Non-pigmented ciliary epithelial cell (primary cell): ENCODE measurements at places on chromosomes 2 and 18.
A peak's percentile ranks its signal among the peaks of the same experiment; 100 is the strongest.

- DNase-seq, result no peak
Measured at GRCh38 chr2:228648541-228648940, 467.1 kb upstream of the SPHKAP start.

GRCh38 chr2:25829377-25829704 is 48.9 kb downstream of the ASXL2 start:
- DNase-seq, result no peak

GRCh38 chr18:50312296-50313030 is 25.0 kb upstream of the CXXC1 start:
- no peak for DNase-seq

GRCh38 chr2:189328848-189329245 is 112.4 kb upstream of the WDR75 start:
- peak; percentile 46 for DNase-seq

DNA sequence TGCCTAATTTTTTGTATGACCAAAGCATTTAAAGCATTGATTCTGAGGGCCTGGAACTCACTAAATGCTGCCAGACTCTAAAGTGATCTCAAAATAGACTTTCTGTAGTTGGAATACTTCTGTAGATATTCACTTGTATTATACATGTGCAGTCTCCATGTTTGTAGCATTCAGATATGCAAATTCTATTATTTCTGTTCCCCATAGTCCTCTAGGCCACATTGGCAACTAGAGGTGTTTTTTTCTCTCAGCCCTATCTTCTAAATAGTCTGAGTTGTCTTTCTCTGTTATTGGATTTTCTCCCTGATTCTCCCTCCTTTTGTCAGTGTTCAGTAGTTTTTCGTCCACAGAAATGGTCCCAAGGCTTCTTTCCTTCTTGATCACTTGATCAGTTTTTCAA is 38.5 kb downstream of the ANKRD12 start:
- DNase-seq, result no peak

- no peak for DNase-seq
Measured at GRCh38 chr2:160019374-160020090, 42.9 kb downstream of the PLA2R1 start.
